Kasumi-1 (cell line): ENCODE measurements at places on chromosomes 1 and 21.
A peak's percentile ranks its signal among the peaks of the same experiment; 100 is the strongest.

- DNase-seq: no peak
These were observed 1.2 kb downstream of the RERE start for GRCh38 chr1:8816264-8816663.

GRCh38 chr1:152013664-152014237 is 20.1 kb upstream of the S100A10 start:
- peak; percentile 70 for DNase-seq

DNA sequence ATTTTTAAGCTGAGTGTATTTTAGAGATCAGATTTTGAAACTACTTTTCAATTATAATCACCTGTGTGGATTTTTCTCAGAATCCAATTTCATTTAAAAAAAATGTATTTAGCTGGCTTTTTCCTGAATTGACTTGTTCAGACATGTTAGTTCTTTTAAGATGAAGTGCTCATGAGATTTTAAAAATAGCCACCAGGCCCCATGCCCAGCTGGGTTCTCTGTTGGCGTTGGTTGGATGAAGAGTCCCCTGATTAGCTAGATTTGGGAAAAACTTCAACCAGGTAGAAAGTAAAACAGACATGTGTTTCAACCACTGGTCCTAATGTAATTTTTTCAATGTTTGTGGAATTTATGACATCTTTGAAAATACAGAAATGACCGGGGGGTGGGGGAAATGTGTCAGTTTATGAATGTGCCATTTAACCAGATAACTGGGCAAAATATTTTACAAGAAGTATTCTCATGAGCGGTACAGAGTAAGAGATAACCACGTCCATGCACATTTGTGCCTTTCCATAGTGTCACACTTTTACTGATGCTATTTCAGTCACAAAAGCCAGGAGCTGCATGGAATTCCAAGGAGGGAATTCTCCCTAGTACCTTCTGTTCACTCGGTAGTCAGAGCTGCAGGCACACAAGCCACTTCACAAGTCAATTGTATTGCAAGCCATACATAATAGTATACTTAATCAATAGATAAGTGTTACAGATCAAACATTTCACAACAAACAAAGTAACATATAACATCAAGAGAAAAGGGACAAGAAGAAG is 51.1 kb downstream of the KCNK1 start:
- no peak for DNase-seq

GRCh38 chr1:243261390-243261789 is 5.5 kb downstream of the SDCCAG8 start:
- DNase-seq: no peak

DNA sequence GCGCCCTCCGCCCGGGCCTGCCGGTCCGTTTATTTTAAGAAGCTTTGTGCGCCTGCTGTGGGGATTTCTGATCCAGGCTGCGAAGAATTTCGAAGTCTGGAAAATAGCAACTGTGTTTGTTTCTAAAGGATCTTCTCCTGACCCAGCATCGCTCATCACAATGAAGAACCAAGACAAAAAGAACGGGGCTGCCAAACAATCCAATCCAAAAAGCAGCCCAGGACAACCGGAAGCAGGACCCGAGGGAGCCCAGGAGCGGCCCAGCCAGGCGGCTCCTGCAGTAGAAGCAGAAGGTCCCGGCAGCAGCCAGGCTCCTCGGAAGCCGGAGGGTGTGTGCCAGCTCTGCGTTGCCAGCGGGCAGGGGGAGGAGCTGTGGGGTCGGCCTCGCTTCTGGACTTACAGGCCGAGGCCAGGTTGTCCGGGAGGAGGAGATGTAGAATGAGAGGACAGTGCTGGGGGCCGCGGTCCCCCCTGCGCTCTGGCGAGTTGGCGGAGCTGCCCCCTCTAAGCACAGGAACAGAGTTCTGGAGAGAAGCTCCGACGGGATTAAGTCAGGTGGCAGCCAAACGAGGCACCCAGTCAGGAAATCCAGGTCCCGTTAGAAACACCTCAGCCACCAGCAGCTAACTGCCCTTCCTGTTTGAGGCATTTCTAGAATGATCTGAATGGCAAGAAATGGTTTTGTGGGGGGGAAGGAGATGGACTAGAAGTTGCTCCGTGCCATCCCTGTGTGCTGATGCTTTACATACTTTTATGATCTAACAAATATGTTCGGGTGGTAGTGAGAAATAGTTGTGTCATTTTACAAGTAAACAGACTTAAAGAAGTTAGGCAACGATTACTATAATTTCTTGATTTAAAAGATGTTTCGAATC is 948 bp downstream of the TXLNA start:
- no peak for DNase-seq

GRCh38 chr1:67738401-67738800 is 53.4 kb downstream of the GADD45A start:
- DNase-seq: no peak

GRCh38 chr21:46500224-46500861 is 41.7 kb downstream of the DIP2A start:
- no peak for DNase-seq

- no peak for DNase-seq
These were observed 144.5 kb downstream of the SPATA46 start for GRCh38 chr1:162232034-162232711.

- no peak for DNase-seq
These were observed 5.8 kb downstream of the TTC22 start for GRCh38 chr1:54795356-54795665.

GRCh38 chr1:162222014-162222413 is 152.5 kb downstream of the NOS1AP start:
- DNase-seq: no peak

- DNase-seq: no peak
These were observed 204.7 kb upstream of the LYPLAL1 start for GRCh38 chr1:218969006-218969405.

DNA sequence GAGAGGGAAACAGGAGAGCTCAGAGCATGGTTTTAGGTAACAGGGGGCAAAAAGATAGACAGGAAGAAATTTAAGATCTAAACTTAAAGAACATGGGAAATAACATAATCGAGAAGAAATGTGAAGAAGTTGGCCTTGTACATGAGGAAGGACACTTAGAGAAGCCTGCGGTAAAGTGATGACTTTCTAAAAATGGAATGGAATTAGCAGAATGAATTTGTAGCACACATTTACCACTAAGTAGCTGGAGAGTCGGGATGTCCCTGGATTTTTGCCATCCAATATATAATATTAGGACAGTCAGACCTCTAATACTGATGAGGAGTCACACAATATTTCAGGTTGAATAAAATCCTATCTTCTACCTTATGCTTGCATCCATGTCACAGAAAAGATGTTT is 77.7 kb upstream of the C1orf87 start:
- no peak for DNase-seq

DNA sequence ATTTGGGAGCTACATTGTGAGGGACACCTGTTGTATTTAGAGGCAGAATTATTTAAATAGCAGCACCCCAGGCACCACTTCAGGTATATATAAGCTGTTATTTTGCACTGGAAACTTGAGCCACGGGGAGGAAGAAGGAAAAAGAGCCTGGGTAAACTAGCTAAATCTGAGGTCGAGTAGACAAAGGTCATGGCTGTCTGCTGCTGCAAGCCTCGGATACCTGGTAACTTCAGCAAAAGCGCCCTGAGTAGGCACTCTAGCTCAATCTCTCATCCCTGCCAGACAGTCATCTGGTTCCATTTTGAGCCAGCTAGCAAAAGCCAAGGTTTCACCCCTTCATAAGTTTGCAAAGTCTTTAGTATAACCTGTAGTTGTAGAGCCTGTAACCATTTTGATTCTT is 101.9 kb upstream of the ZNF644 start:
- no peak for DNase-seq

GRCh38 chr1:99784143-99784542 is 17.7 kb upstream of the FRRS1 start:
- DNase-seq: no peak

- DNase-seq: no peak
These were observed 178.2 kb downstream of the PLPP3 start for GRCh38 chr1:56401191-56401590.

DNA sequence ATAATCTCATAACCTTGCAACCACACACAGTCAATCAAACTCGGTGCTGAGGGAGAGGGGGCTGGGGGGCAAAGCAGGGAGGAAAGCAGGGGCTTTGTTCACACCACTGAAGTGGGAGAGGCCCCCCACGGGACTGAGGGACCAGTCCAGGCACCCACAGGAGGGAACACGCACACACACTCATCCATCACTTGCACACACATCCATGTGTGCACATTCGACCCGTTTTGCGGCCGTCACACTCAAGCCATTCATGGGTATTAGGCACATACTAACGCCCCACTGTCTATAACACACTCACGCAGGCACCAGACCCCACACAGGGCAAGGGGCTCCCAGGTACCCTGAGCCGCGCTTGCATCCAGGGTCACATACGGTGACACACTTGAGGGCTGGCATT is 14.0 kb downstream of the EFNA3 start:
- no peak for DNase-seq

GRCh38 chr21:25405984-25406383 is 201.3 kb downstream of the MRPL39 start:
- DNase-seq: peak; percentile 13

- DNase-seq: peak; percentile 65
These were observed 7.5 kb upstream of the KPNA6 start for GRCh38 chr1:32100359-32100758.

GRCh38 chr1:225845571-225846259 is 35.8 kb downstream of the EPHX1 start:
- peak; percentile 61 for DNase-seq

DNA sequence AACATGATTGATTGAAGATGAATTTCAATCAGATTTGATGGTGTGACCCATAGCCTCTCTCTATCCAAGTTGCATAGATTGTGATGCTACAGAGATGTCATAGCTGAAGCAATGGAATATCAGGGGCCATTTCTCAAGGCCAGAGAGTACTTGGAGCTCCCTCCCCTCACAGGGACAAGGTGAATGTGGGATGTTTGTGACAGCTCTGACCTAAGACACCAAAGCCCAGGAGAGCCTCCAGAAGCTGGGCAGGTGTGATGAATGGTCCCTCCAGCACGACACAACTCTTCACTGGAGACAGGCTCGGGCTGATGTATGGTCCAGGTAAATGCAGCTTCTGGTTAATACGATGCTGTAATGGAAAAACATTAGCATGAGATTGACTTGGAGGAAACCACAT is 101.0 kb upstream of the ZC3H12A start:
- DNase-seq: no peak

DNA sequence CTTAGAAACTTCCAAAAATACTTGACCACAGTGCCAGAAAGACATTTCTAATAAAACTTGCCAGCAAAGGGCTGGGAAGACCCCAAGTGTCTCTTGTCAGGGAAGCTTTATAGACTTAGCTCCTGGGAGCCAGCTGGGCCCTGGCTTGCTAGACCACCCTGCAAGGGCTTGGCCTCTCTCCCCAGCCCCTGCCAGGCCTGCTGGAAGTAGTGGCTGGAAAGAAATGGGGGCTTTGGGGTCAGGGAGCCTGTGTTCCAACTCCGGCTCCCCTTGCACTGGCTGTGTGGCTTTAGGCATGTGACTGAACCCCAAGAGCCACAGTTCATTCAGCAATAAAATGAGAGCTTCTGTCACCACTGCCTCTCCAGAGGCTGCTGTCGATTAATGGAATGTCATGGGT is 31.1 kb downstream of the H3-3A start:
- DNase-seq: no peak

DNA sequence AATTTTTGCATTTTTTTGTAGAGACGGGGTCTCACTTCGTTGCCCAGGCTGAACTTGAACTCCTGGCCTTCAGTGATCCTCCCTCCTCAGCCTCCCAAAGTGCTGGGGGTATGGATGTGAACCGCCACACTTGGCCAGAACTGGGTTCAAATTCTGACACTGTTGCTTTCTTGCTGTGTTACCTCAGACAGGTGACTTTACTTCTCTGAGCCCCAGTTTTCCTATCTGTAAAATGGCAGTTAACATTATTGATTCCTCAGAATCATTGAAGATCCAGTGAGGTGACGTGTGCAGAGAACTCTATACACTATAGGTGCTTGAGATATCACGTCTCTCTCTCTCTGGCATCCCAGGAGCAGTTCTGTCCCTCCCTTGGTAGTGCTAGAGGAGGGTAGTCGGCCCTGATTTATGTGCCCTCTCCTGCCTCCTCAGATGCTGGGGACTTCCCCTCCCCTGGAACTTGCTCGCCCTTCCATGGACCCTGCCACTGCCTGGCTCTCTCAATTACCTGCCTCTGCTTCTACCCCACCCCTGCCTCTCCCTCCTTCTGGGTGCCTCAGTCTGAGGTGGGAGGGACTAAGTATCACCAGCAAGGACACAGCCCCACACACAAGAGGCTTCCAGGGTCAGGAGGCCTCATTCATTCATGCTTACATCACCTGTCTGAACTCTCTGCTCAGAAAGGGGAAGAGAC is 2.8 kb upstream of the HPCA start:
- DNase-seq: no peak

DNA sequence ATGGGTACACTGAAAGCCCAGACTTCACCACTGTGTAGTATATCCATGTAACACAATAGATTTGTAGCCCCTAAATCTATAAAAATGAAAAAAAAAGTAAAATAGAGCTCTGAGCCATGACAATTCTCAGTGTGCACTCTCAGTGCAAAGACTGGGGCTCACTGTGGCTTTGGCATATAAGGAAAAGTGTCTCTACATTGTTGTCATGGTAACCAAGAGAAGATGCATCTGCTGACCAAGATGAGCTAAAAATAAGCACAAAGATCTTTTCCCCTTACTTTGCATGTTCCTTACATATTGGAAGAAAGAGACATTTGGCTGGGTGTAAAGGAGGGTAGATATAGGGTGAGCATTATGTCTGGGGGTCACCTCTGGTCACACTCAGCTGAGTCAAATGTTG is 12.0 kb downstream of the PGLYRP4 start:
- DNase-seq: no peak

DNA sequence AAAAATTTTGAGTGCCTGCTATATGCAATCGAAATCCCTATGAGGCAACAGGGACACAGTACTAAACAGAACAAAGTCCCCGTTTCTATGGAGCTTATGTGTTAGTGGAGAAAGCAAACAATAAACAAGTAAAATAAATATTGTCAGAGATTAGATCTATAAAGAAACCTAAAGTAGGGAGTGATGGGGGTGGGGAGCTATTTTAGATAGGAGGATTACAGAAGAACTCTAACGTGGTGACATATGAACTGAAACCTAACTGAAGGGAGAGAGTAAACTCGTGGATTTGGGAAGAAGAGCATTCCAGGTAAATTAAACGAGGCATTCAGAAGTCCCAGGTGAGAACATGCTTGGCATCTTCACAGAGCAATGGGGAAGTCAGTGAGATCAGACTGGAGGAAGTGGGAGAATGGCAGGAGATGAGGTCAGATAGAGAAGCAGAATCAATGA is 154.5 kb downstream of the DENND1B start:
- no peak for DNase-seq
